Anterior cingulate cortex (tissue), 58 donors: ENCODE measurements at places on chromosomes 2 and 18.

DNA sequence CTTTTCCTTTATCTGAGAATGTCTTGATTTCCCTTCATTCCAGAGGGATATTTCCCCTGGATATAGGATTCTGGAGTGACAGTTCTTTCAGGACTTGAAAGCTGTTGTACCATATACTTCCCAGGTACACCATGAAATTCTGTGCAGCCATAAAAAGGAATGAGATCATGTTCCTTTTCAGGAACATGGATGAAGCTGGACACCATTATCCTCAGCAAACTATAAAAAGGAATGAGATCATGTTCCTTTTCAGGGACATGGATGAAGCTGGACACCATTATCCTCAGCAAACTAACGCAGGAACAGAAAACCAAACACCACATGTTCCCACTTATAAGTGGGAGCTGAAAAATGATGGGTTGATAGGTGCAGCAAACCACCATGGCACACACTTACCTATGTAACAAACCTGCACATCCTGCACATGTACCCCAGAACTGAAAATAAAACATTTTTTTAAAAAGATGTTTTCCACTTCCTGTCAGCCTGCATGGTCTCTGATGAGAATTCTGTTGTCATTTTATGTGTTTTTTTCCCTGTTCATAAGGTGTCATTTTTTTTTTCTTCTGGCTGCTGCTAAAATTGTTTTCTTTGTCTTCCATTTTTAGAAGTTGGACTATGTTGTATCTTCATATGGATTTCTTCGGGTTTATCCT, 133.3 kb downstream of the DNAH6 start:
- DNase-seq = no peak

DNA sequence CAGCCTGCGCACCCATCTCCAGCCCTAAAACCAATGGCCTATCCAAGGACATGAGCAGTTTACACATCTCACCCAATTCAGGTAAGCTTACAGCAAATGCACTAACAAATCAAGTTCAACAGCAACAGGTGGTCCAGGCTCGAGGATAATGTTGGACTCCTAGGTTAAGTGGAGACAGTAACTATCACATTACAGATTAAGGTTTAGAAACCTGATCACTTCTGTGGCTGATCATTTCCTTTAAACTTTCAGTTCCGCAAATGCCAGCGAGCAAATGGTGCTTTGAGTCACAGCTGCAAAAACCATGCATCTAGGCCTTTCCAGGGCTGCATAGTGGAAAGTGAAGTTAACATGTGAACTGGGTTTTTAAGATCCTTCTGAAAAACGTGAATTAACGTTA, 259.4 kb downstream of the GBX2 start:
- no peak for DNase-seq

- DNase-seq = no peak
Measured at GRCh38 chr2:8872821-8873432, 35.5 kb upstream of the KIDINS220 start.

- no peak for DNase-seq
Measured at GRCh38 chr2:233375490-233376314, 21.4 kb downstream of the DGKD start.

- no peak for DNase-seq
Measured at GRCh38 chr18:57909620-57910019, 106.5 kb upstream of the ATP8B1 start.

DNA sequence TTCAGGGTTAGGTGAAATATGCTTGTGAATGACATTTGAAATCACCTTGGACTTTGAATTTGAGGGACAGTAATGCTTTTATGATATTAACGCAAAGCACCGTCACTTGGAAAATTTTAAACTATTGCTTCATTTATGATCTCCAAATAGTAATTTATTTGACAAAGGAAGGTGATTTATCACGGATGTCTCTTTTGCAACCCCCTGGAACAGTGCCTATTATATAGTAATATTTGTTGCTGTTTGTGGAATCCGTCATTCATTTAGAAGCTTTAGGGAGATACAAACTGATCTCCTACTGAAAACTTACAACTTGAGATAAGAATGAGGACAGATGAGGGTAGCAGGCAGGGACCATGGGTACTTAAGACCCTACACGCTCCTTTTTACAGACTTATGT, 10.7 kb upstream of the ZEB2 start:
- DNase-seq = no peak

DNA sequence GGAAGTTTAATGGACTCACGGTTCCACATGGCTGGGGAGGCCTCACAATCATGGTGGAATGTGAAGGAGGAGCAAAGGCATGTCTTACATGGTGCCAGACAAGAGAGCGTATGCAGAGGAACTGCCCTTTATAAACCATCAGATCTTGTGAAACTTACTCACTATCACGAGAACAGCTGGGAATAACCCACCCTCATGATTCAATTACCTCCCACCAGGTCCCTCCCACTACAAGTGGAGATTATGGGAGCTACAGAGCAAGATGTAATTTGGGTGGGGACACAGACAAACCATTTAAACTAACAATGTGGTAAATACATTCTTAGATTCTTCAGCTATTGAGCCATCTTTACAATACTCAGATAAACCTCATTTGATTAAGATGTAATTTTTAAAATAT, 176.1 kb downstream of the SH3BP4 start:
- DNase-seq = no peak

GRCh38 chr2:200408428-200409316, 101.2 kb downstream of the KCTD18 start:
- no peak for DNase-seq

DNA sequence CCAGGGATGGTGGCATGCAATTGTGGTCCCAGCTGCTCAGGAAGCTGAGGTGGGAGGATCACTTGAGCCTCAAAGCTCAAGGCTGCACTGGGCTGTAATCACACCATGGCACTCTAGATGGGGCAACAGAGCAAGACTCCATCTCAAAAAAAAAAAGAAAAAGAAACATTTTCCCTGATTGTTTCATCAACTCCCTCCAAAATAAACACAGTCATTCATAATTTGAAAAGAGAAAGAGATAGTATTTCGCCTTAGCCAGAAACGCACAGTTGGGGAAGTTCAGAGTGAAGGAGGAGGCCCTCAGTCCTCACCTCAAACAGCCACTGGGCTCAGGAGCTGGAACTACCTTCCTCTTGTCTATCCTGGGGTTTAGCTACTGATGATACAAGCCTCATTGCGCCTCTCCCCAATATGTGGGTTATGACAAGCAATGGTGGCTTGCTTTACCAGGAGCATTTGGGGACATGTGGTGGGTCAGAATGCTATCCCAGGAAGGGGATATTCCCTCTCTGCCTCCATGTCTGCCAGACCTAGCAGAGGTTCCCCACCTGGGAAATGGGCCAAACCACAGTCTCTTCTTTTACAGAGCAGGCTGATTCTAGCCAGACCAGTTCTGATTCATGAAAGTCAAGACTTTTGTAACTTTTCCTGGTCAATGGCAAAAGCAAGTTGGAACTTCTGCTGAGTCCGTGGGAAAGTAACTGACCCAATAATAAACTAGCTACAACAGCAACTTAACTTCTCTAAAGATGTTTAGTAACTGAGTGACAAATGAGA, 22.2 kb upstream of the TMEM87B start:
- no peak for DNase-seq

DNA sequence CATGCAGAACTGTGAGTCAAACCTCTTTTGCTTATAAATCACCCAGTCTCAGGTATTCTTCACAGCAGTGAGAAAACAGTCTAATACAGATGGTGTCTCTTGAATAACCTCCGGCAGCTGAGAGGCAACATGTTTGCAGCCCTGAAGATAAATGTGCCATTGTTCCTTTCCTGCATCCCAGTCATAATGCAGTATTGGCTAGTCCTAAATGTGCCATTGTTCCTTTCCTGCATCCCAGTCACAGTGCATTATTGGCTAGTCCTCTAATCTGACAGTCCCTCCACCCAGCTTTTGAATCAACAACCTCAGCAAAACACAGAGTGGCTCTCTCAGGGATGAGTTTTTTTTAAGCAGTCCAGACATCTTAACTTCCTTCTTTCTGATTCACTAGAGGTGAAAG, 550.7 kb downstream of the RIT2 start:
- DNase-seq = no peak

- DNase-seq = no peak
Measured at GRCh38 chr2:108970369-108970768, 18.7 kb downstream of the EDAR start.

DNA sequence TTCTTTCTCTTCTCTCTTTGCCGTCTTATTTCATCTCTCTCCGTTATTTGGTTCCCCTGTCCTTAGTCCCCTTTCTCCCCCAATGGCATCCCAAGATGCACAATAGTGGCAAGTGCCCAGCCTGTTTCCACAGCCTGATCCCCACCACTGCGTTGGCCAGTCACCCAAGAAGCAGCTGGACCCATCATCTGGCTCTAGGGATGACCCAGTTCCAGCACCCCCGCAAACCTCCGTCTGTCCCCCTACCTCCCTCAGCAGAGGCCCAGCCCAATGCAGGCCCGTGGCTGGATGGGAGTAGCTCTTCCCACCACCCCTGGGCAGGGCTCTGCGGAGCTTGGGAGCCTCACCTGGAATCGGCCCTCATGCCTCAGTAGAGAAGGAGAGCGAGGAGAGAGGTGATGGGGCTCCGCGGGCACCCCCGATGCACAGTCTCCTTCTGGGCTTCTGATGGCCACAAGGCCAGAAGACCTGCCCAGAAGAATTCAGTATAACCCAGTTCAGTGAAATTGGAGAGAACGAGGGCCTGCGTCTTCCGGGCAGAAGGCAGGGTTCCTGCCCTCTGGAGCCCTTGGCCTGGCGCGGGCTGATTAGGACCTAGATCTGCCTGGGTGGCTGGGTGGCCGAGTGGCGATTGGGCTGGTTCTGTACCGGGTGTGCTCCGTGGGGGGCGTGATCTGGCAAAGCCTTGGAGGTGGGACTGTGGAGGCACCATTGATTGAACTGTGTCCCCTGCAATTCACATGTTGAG, 50.9 kb downstream of the RRM2 start:
- DNase-seq = no peak

DNA sequence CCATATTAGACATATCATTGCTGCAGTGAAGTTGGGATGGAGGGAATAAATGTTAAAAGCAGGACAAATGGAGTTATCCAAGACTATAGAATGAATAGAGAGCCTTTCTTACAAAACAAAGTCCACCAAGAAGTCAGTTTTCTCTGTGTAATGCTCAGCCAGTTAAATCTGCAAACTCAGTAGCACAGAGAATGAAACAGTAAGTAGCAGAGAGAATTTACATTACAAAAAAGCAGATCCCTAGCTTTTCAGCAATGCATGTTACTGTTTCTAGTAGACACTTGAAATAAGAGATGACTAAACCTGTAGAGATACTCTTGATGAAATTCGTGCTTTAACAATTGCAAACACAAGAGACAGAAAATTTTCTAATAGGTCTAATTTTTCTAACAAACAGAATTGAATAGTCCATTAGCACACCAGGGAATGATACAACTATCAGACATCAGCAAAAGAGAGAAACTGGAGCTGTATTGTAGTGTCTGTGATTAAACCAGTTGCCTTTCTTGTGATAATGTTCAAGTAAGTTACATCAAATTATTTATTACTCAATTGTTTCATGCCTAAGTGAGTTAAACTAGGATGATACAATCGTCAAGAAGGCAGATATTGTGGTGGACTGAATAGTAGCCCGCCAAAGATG, 322.2 kb upstream of the DDX18 start:
- no peak for DNase-seq

- DNase-seq = no peak
Measured at GRCh38 chr2:174776223-174776622, 12.0 kb upstream of the CHRNA1 start.

GRCh38 chr2:67526283-67526682, 129.2 kb downstream of the ETAA1 start:
- DNase-seq = no peak

GRCh38 chr2:232802091-232802490, 25.7 kb upstream of the KCNJ13 start:
- no peak for DNase-seq

- DNase-seq = no peak
Measured at GRCh38 chr2:120735746-120736170, at the start of gene GLI2. TSS of gene GLI2 (plus strand) at chr2:120735868. CDS start at chr2:120797321, 61,453 bp downstream.

DNA sequence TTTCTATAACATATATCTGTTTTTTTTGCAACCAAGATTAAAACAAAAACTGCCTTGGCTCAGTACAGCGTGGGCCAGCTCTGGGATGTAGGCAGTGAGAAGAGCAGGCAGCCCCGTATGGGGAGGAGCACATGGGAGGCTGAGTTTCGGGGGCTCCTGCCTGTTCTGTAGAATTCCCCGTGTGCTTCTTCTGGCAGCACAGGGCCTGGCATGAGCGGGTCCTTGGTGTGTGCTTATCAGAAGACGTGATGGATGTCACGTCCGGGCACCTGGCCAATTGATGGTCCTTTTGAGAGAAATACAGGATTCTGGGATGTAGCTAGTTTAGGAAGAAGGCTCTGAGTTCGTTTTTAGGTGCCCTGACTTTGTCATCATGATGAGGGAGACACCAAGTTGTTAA, 16.2 kb downstream of the IMPA2 start:
- no peak for DNase-seq

DNA sequence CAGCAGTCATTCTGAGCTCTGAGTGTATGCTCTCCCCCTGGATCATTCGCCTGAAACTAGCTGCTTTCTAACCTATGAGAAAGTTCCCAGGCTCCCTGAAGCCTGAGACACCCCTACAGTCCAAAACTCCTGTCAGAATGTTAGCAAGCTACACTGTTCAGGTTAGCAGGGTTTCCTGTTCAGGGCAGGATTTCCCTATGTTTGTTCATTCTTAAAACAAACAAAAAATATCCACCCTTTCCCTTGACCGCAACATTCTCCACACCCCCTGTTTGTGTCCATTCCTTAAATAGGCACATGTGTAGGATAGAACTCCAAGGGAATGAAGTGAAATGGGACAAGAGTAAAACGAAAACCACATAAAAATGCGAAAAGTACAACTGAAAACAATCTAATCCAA, 83.1 kb downstream of the KLF7 start:
- no peak for DNase-seq

DNA sequence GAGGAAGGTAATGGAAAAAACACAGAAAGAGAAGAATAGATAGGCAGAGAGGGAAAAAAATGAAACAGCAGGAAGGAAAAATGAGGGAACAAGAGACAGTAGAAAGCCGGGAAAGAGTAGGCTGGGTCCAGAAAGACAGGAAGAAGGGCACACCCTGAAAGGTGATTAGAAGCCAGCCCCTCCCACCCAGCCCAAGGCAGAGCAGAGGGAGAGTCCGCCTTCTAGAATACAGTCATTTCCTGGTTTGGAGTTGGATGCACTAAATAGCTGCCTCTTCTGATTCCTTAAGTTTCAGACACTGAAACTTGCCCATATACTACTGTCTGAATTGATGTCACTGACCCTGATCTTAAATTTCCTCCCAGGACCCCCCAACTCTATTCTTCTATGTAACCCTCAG, 17.9 kb upstream of the DSG3 start:
- no peak for DNase-seq

DNA sequence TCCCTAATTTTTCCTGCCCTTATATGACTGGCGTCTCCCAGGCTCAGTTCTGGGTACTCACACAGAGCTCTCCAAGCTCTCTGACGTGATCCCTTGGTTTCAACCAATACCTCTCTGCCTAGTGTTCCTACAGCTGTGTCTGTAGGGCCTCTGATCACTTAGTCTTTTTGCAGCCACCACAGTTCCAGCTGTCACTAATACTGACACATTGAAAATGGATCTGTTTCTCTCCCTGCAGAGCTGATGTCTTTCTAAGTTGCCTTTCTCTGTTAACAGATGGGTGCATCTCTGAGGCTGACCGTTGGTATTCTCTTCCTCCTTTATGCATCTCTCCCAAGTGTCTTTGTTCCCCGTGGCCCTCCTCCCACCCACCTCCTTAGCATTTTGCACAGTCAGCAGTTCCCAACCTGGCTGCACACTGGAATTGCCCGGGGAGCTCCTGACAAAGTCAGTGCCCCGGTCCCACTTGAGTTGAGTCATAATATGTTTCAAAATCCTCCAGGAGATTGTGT, 62.5 kb downstream of the CERS6 start:
- no peak for DNase-seq
